NCI-H2081 treated with DMSO at 0.1 percent for 48 hours (cell line): ENCODE measurements at places on chromosomes 4 and X.

- DNase-seq: no peak
Measured at GRCh38 chr4:105346869-105347268, 127.0 kb downstream of the PPA2 start.

DNA sequence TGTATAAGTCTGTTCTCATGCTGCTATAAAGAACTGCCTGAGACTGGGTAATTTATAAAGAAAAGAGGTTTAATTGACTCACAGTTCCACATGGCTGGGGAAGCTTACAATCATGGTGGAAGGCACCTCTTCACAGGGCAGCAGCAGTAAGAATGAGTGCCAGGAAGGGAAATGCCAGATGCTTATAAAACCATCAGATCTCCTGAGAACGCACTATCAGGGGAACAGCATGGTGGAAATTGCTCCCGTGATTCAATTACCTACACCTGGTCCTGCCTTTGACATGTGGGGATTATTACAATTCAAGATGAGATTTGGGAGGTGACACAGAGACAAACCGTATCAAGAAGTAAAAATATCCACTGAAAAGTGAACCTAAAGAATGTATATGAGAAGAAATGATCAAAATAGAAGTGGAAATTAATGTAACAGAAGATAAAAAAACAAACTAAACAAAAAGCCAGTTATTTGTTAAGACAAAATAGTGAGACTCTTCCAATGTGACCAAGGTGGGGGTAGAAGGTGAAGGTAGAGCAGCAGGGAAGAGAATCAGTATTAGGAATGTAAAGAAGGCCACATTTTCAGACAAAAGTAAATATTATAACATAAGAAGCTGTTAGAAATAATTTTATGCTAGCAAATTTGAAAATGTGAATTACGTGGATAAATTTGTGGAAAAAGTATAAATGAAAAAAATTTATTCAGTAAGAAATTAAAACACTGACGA is 372.9 kb downstream of the NKX6-1 start:
- DNase-seq: peak; percentile 49

DNA sequence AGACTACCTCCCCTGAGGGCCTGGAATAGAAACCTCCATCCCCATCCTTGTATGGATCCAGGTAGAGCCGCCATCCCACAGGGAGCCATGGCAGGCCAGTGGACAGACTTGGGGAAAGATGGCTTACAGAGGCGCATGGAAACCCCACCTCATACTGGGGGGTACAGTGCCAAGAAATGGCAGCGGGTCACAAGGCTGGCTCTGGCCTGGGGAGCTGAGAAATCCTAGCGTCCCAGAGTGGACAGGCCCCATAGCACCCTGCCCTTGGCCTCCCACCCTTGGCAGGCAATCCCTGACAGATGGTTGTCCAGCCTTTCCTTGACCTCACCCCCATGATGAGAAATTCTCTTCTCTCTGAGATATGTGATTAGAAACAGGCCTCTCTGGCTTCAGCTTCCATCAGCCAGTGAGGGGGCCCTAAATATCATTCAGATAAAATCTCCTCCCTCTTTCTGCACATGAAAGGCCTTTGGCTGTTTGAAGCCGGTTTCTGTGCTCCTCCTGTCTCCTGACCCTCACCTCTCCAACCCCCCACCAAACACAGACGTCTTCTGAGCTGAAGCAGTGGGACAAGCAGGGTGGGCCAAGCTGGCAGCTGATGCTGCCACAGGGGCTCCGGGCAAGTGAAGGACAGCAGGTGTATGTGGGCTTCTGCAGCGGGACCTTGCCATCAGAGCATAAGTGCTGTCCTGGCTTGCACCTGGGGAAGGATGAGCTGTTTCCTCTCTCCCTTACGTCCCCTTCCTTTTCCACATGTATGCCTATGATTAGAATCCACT is 204.4 kb upstream of the MAMLD1 start:
- no peak for DNase-seq

- no peak for DNase-seq
Measured at GRCh38 chr4:140806163-140806562, 50.0 kb upstream of the TBC1D9 start.

DNA sequence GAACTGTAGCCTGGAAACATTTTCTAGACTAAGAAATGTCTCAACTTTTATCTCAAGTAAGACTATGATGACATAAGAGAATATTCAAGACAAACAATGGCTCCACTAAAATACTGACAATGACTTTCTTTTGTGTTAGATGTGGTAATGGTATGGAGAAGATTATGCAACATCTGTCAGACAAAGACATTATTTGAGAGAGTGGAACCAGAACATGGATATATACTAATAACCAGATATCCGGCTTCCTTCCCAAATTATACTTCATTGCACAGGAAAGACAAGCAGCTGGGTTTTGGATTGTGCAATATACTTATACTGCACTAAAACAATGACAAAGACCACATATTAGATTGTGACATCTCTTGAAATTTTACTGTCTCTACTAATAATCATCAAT is 290.8 kb upstream of the GIMD1 start:
- DNase-seq: no peak

DNA sequence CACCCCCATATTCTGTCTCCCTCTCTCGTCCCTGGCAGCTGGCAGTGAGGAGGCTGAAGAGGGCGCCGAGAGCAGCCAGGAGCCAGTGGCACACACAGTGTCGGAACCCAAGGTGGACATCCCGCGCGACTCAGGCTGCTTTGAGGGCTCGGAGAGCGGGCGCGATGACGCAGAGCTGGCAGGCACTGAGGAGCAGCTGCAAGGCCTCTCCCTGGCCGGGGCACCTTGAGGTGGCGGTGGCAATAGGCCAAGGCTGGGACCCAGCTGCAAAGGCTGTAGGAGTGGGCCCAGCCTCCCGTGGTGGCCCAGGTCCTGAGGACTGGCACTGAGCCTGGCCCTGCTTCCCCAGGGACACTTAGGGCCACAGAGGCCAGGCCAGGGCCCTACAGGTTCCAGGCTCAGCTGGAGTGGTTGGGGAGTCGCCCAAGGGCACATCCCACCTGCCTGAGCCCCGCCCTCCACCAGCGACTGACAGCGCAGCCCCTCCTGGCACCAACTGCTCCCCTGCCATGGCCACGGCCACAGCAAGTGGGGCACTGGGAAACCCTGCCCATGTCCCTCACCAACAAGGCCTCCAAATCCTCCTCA is 13.9 kb downstream of the SASH3 start:
- no peak for DNase-seq

DNA sequence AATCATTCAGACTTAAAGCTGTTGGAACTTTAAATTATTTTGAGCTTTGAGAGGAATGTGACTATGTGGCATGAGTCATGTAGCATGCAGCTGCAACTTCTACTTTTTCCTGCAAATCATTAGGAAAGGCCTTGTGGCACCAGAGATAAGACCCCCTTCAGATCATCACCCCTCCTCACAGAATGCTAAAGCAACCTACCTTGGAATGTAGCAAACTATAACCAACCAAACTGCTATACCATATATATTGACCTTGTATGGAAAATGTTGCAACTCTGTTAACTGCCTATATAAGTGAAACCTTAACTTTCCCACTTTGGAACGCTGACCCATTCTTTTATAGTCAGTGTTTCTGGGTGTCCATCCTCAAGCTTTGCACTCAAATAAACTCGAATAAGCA is 32.0 kb downstream of the ATXN3L start:
- no peak for DNase-seq

GRCh38 chr4:112817933-112818593 is 181.1 kb downstream of the LARP7 start:
- peak; percentile 26 for DNase-seq

DNA sequence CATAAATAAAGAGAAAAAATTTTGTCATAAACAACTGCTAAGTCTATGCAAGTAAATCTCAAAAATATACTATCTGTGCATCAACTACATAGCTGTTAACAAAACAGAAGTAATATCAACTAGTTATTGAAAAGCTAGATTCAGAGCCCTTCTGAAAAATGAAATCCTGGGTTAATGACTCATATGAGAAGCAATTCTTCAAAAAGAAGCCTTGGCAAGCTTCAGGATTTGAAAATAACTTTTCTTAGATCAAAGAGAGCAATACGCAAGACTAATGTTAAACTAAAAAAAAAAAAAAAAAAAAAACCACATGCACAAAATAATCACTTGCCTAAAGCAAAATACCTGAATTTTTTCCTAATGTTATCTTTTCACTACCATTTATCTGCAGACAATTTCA is 566.1 kb upstream of the BOD1L1 start:
- no peak for DNase-seq

- no peak for DNase-seq
Measured at GRCh38 chr4:108377021-108377420, 208.3 kb upstream of the LEF1 start.

- DNase-seq: no peak
Measured at GRCh38 chr4:142781114-142781513, 65.0 kb downstream of the INPP4B start.

DNA sequence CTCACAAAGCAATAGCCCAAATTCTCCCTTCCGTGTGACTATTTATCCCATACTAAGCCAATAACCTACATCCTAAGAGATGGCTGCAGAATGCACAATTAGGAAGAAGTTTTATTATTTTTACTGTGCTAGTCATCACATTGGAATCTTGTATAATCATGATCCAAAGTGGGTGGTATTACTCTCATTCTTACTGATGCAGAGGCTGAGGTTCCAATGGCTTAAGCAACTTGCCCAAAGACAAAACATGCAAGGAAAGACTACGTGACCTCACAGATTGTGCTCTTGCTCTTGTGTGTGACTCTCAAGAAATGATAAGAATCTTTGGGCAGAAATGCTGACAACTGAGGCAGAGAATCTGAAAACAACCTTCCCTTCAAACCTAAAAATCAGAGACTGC is 212.2 kb downstream of the LDB2 start:
- DNase-seq: no peak

DNA sequence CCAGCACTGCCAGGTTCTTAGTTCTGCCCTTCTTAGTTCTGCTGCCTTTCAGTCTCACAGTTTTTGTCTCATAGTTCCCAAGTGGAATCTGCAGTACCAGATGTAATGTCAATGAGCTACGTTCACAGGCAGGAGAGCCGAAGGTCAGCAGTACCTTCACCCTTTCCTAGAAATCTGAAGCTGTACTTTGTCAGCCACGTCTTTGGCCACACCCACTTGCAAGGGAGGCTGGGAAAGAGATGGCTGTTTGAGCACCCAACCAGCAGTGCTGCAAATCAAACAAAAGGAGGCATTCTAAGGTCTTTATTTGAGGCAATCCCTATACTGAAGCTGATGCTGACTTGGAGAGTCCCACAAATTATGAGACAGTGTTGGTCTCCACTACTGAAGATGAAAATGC is 199.1 kb upstream of the NPY2R start:
- no peak for DNase-seq

GRCh38 chr4:21045119-21045518 is 344.9 kb downstream of the PACRGL start:
- DNase-seq: no peak

- DNase-seq: no peak
Measured at GRCh38 chr4:8439914-8440491, 520 bp downstream of the ACOX3 start.

- DNase-seq: no peak
Measured at GRCh38 chr4:85113706-85114105, 147.2 kb upstream of the WDFY3 start.

DNA sequence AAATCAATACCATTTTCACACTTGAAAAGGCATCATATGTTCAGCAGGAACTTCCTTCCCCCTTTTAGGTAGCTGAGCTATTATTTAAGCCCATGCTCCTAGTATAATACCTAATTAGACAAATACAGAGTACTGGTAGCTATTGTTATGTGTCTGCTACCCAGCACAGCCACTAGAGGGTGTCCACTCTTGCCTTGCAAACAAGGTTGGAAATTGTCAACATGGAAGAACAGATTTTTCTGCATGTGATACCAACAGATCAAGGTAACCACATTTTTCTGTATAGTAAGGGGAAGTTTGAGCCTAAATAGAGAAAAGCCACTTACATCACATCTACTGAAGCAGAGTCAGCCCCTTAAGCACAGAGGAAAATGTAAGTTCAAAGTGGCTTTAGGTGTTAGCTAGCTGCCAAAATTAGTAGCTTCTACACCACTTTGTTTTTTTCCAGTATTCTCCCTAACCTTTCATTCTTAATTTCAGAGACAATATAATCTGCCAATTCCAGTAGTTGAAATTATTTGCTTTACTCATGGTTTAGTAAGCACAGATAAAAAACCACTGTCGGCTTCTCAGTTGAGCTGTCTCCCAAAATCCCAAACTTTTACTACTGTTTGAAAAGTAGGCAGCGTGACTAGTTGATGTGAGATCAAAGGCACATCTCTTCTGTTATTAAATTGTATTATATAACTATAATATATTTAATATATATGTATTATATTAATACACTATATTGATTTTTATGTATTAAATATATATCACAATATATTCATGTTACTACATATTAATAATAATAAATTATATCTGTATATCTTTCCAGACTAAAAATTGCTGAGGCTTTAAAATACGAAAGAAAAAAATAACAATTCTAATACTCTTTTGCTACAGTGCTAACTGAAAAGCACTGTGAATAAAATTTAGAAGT is 38.2 kb downstream of the EDNRA start:
- DNase-seq: no peak

GRCh38 chrX:72201836-72202536 is 20.4 kb downstream of the PIN4 start:
- no peak for DNase-seq

DNA sequence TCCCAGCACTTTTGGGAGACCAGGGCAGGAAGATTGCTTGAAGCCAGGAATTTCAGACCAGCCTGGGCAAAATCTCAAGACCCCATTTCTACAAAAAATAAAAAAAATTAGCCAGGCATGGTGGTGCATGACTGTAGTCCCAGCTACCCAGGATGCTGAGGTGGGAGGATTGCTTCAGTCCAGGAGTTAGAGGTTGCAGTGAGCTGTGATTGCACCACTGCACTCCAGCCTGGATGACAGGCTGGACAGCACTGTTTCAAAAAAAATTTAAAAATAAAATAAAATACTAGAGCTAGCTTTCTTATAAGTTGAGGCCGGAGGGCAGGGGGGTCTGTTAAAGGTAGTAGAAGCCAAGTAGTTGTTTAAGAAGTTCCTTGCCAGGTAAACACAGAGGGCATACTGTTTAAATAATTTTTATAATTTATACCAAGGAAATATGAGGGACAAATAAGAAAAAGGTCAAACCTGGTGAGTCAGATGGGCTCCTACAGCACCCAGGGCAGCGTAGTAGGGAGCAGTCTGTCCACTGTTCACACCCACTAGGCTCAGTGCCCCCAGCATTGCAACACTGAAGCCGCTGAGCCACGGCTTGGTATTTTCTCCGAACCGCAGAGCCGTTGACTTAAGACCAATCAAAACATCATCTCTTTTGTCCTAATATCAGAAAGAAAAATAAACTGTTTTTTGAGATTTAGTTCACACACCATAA is 17.3 kb downstream of the COQ2 start:
- no peak for DNase-seq

DNA sequence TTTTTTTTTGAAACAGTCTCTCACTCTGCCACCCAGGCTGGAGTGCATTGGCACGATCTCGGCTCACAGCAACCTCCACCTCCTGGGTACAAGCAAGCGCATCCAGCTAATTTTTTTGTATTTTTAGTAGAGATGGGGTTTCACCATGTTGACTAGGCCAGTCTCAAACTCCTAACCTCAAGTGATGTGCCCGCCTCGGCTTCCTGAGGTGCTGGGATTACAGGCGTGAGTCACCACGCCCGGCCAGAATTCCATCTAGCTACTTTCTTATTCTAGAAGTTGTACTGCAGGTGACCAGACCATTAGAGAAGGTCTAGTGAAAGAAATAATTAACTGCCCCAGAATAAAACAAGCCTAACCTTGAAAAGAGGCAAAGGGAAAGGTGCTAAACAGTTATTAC is 2.3 kb downstream of the LRBA start:
- no peak for DNase-seq
